Activated CD4-positive, alpha-beta memory T cell treated with anti-CD3 and anti-CD28 coated beads, Interleukin-2, amount 10 ng/mL, durations not matched to agents 7 days and 5 days (primary cell): ENCODE measurements at places on chromosomes 12 and 14. TPM values are rescaled to one million over a fixed set of nuclear protein-coding genes. Genes with fewer than 3 reads are reported as not detected.

KRT80 gene
- total RNA-seq, result not detected

ARMH4 gene
- total RNA-seq, result not detected

MMP17 gene
- total RNA-seq, result 0.48 TPM

ART4 gene
- total RNA-seq, result not detected

DNA sequence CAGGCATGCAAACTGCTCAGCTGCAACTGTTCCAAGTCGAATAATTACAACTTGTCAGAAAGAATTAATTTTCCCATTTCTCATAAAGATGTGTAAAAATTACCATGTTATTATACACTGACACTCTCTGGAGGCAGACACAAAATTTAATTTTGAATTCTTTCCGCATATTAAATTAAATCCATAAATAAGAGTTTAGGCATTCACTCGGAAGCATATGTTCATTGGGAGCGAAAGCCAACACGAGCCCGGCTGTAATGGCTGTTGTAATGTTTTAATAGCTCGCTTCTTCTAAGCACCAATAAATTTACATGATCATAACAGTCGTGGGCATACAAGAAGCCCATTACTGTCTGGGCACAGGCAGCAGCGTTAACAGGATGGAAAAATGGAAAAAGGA, 189.6 kb upstream of the SOX5 start:
- no peak for DNase-seq

DNA sequence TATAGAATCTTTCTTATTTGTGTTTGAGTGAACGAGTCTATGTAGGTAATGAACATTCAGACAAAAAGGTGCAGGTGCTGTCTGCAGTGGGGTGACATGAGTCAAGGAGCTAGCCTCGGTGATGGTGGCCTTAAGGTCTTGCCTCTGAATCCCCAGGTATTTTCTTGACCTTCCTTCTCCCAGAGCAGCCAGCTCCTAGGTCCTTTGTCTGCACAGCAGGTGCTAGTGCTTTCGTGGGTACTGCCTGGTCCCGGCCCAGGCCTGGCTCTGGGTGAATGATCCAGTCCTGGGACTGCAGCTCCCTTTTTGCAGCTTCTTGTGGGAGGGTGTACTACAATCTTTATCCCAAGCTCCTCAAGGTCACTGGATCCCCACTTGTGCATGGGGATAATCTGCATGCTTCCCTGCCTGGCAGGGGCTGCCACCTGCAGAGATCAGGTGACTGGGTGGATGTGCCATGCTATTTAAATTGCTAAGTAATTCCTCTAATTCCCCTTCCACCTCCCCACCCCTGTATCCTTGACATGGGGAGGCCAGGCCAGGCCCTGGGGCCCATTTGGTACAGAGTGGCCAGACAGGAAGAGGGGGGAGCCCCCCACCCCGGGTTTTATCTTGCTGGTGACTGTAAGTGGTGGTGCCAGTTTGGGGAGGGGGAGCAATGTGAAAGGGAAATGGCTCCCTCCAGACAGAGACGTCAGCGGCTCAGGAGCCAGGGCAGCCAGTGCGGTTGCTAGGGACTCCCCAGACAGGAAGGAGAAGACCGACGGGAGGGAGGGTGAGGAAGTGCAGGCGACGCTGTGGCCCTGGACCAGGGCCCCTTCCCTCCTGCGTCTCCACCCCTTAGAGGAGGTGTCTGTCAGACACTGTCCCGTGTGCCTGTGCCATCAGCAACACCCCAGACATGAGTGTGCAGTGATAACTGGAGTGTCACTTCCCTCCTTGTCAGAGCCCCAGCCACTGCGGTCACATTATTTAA, 6.7 kb downstream of the VASH1 start:
- peak; percentile 83 for DNase-seq

GRCh38 chr14:79101388-79101787, 931.2 kb downstream of the NRXN3 start:
- DNase-seq, result no peak

GRCh38 chr12:91043408-91043807, 14.4 kb downstream of the KERA start:
- DNase-seq, result no peak

- no peak for DNase-seq
These were observed 11.4 kb downstream of the CMTM5 start for GRCh38 chr14:23387916-23388882.

GRCh38 chr14:68506021-68506644, 286.7 kb downstream of the ZFP36L1 start:
- DNase-seq, result no peak
